Activated gamma-delta T cell treated with anti-CD3 and anti-CD28 coated beads, Interleukin-2, amount 50 U/mL, for 16 hours (primary cell): ENCODE measurements at places on chromosomes 4 and X.

- DNase-seq: no peak
Observed at GRCh38 chr4:40197879-40198689, 1.3 kb downstream of the RHOH start.

- no peak for DNase-seq
Observed at GRCh38 chr4:130675266-130675665, 1579.3 kb downstream of the C4orf33 start.

DNA sequence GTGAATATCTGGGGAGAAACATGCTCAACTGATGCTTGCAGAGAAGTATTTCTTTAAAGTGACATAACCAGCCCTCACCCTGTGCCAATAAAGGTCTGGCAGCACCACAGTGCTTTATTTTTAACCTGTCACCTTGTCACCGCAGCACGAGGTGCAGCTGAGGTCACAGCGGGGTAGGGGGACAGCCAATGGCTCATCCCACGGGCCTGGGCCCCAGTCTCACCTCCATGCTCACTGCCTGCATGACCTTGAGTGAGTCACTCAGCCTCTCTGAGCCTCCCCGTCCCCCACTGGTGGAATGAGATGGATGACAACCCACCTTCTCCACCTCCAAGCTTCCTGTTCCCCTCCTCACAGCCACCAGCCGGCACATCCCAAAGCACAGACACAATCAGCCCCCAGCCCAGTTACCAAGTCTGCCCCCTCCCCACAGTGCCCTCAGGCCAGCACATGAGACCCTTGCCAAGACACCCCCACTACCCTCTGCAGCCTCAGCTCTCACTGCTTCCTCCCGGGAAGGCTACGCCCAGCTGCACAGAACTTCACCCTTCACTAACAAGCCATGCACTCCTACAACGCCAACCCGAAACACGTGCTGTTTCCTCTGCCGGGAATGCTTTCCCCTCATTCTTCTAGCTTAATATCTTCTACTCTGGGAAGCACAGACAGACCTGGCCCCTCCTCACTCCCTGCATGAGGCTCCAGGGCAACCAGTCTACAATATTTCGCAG is 24.9 kb upstream of the MAN2B2 start:
- DNase-seq: no peak

- DNase-seq: no peak
Observed at GRCh38 chr4:76457885-76458284, 22.9 kb downstream of the SHROOM3 start.

DNA sequence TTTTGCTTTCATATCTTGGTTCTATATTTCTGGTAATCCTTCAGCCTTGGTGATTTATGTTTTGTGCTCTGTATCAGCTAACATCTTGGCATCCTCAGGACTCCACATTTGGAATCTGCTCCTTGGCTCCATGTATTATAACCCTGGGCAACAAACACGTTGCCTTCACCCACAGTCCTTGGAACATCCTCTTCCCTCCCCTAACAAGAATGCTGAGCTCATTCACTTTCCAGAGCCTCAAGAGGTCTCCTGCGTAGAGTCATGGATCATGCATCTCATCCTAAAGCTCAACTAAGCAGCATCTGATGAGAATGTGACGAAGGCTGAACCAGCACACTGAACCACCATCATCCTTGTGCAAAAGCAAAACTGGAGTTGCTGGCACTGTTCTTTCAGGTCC is 60.5 kb upstream of the C1GALT1C1 start:
- DNase-seq: no peak
